ENCODE measurements at places on chromosomes 11 and 22.

DNA sequence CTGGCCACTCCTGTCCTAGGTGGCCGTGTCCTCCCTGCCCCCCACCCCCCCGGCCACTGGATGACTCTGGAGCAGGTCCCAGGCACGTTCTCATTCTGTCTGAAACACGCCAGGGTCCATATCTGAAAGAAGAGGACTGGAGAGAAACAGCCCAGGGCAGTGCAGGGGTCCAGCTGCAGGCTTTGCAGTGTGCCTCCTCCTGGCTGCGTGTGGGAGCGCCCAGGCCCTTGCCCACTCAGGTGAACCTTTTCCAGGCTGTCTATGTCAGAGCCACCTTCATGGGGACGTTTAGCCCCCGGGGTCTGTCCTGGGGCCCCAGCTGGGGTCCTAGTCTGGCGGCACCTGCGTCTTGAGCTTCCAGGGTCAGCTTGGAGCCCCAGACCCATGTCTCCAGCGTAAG, 15.6 kb downstream of the GRAMD4 start:
- DNase-seq, result no peak

GRCh38 chr11:23755076-23755475, 741.8 kb upstream of the LUZP2 start:
- DNase-seq, result peak; percentile 3

DNA sequence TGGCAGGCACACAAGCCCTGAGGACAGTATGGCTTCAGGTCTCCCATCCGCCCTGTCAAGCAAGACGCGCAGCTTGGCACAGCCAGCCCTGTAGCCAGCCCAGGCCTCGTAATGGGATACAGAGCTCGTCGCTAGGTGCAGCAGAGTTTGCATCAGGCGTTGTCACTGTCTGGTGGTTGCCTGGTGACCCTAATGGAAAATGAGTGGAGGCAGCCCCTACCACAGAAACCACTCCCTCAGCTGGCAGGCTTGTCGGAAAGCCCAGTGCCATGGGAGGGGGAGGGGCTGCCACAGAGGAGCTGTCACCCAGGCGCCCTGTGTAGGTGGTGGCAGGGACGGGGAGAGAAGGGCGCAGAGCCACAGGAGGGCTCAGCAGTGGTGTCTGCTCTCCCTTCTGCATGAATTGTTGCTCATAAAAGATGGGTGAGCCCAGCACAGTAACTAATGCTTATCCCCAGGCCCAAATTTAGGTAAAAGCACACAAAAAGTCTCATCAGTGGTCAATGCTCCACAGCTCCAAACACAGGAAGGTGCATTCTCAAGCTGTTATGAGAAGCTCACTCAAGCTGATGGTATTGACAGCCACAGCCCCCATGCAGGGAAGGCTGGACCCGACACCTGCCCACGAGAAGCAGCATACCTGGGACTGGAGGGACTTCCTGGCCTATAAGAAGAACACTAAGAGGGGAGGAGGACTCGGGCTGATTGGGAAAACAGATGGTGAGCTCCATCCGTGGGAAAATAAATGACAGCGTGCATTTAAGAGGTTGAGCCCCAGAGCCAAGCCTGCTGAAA, 164.6 kb downstream of the ETS1 start:
- no peak for DNase-seq

DNA sequence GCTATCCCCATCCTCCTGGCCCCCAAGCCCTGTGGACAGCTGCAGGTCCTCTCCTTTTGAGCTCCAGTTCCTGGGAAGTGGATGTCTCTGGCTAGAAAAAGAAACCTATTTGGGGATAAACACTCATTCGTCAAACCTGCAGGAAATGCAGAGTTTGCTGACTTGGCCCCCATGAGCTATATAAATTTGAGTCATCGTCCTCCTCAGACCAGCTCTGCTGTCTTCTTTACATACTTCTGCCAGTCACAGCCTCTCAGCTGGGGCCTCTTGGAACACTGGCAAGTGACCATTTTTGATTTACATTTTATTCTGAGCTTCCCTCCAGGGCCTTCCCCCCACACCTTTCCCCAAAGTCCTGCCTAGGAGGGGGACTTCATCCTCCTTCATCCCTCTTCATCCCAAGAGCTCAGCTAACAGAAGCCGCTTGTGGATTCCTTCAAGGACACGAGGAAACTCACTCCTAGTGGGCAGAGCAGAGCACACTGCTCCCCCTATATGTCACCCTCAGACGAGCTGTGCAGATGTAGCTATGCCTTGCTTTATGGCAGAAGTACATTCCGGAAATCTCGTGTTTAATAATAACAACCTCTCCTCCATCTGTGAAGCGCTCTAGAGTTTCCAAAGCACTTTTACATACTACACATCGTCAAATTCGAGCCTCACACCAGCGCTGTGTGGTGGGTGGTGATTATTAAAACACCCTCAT, 131.8 kb downstream of the FEZ1 start:
- DNase-seq, result peak; percentile 33

DNA sequence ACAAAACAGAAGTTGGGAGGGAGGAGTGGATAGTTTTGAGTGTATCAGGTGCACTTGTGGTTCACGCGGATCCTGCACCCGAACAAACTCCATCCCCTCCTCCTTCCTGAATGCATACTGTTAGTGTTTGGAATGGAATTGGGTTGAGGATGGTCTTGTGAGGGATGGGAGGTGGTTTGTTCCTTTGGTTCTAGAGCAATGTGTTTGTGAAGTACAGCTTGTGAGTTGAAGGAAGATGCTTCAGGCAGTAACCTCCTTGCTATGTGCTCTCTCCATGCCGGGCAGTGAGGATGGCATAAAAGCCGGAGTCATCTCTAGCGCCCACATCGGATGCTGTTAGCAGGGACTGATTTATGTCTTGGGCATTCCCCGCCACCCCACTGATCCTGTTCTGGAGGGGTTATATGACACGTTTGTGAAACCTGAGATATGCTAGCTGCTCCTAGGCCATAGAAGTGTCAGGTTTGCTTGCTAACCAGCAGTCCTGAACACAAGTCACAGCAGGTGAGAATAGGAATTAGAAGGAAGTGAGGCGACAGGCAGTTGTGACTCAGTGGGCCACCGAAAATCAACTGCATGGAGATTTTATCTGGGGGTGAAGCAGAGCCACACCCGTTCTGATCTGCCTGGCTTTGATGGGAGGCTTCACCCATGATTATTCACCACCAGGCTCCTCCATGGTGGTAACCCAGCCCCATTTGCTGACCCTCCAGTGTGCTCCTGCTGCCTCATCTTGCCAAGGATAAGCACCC, 2.2 kb downstream of the BCR start:
- no peak for DNase-seq

- DNase-seq, result no peak
These were observed 109.9 kb upstream of the CADM1 start for GRCh38 chr11:115613986-115614632.

DNA sequence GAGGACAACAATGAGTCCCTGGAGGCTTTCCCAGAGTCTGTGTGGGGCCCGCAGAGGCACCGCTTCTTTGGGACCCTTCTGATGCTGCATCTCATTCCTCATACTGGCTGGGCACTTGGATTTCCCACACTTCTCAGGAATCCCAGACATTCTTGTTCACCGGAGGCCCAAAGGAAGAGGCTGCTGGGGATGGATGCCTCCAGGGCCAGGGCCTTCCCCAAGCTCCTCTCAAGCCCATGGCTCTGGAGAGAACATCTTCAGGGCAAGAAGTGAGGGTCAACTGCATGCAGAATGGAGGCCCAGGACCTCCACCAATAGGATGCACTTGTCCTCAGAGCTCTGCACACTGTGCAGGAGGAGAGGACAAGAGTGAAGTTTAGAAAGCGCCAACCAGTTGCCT, 34.6 kb downstream of the DKK3 start:
- DNase-seq, result no peak

DNA sequence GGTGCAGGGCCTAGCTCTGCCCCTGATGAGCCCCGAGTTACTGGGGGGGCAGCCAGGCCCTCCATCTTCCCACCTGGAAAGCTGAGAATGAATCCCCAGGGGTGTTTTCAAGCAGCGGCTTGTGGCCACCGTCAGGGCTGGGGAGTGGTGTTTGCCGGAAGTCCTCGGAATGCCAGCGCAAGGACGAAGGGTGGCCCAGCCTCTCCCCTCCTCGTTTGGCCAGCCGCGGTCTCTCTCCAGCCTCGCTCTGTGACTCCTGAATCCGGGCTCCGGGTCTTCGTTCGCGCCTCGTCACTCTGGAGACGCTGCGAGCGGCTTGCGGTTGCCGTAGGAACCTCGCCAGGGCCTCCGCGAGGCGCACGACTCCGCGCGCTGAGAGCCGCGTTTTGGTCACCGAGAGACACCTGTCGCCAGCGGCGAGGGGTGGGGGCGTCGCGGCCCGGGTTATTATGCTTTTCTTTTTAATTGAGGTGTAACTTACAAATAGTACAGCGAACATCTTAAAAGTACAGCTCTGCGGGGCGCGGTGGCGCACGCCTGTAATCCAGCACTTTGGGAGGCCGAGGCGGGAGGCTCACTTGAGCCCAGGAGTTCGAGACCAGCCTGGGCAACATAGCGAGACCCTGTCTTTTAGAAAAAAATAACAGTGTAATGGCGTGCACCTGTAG, 6.3 kb upstream of the KDELR3 start:
- DNase-seq, result peak; percentile 79

- DNase-seq, result peak; percentile 92
These were observed 158.7 kb downstream of the RAB38 start for GRCh38 chr11:88016392-88017170.

DNA sequence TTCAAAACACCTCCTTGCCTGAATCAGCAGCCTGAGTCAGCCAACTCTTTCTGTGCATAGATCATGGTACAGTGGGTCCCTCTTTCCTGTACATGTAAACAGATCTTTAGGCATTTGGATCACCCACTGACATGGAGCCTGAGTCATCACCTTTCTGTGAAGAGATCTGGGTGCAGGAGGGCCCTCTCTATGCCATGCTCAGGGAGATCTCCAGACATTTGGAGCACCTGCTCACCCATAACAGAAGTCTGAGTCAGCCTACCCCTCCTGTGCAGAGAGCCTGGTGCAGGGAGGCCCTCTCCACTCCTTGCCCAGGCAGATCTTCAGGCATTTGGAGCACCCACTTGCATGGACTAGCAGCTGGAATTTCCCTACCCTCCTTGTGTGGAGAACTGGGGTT, 56.2 kb upstream of the GLYAT start:
- DNase-seq, result no peak

DNA sequence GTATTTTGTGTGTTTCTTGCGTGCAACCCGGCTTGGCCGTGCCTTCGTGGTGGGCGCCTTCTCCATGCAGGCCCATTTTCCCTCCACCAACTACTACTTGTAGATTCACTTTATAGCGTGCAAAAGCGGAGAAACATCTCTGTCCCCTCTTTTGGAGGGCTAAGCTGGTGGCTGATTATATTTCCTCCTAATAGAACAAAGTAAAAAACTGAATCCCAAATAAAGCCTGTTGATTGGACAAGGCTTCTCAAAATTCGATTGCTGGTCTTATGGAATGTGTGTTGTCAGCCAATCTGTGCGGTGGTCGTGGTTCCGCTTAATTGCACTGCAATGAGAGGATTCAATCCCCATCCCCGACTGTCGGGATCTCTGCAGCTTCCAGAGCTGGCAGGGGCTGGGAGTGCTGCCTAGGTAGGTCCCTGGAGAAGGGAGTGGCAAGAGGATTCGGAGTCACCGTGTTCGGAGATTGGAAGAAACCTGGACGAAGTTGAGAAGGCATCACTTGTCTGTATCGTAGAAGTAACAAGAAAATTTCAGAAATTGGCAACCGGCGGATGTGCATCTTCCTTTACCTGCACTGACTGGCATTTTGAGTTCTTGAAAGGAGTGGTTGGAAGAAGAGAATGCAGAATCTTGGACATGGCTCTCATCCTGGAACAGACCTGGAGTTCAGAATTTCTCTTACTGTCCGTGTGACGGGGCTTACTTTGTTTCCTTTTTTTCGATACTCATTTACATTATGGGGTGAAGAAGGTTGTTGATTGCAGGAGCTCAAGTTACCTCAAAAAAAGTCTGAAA, 1.1 kb downstream of the HMGXB4 start:
- peak; percentile 26 for DNase-seq

- no peak for DNase-seq
These were observed 66.6 kb upstream of the B3GAT1 start for GRCh38 chr11:134478611-134479010.

- DNase-seq, result no peak
These were observed 201.4 kb downstream of the GRIA4 start for GRCh38 chr11:105811242-105811641.

DNA sequence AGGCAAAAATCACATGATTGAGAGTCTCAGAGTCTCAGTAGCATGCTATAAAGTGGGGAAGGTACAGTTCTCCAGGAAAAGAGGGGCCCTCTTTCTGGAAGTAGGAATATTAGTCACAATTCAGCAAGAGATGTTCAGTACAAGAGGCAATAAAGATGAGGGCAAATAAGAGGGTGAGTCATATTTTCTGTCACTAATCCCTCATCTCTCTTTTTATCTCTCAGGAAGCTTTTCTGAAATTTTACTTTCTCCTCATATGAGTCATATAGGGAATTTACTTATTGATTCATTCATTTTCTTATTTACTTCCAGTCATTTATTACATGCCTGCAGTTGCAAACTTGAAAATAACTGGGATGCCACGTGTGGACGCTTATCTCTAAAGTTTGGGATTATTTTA, 3.4 kb upstream of the NXPE1 start:
- DNase-seq, result peak; percentile 47

GRCh38 chr11:64841592-64842365, 2.7 kb downstream of the CDC42BPG start:
- no peak for DNase-seq

DNA sequence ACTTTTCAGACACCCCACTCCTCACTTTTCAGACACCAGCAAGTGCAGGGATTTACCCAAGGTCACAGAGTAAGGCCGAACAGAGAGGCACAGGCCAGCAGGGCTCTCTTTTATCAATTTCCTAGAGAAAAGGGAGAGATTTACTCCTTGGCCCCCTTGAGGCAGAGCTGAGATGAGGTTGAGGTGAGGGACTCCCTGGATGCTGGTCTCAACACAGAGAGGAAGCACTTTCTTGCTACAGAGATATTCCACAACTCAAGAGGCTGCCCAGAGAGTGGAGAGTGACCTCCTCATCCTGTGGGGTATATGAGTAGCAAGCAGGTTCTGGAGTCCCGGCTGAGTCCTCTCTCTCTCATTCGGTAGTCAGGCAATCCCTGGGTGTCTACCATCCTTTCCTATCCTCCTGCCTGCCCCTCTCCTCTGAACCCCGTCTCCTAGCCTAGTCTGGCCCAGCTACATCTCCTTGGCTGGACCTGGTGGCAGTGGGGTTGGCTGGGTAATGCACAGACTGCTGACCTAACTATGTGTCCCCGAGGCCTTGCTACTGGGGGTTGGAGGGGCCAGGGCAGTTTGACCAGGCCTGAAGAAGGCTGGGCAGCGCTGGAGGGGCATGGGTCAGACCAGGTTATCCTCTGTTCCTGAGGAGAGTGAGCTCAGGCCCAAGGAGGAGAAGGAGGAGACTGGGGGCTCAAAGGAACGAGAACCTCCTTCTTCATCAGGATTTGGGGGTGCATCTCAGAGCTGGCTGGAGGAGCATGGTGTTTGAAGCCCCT, 1.8 kb upstream of the ARHGEF17 start:
- no peak for DNase-seq

DNA sequence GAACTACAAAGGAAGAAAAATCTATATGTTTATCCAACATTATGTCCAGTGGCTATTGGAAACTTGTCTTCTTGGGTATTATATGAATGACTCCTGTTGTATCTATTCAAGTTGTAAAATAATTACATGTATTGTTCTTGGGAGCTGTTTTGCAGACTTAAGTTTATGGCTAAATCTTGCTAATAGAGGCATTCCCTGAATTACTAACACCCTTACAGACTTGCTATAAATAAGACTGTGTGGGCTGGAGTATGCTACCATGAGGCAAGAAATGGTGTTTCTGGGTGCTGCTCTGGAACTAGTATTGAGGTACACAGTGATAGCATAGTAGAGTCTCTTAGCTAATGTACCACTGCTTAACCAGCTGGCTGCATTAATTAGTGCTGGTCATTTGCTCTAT, 155.1 kb downstream of the HIPK3 start:
- DNase-seq, result no peak

GRCh38 chr11:48002561-48002960, 22.2 kb downstream of the PTPRJ start:
- no peak for DNase-seq
